ENCODE measurements at places on chromosomes 16 and 17.

GRCh38 chr17:2125013-2125535 is 70.2 kb downstream of the HIC1 start:
- no peak for DNase-seq

- no peak for DNase-seq
These were observed 2.0 kb downstream of the HAS3 start for GRCh38 chr16:69107316-69107962.

DNA sequence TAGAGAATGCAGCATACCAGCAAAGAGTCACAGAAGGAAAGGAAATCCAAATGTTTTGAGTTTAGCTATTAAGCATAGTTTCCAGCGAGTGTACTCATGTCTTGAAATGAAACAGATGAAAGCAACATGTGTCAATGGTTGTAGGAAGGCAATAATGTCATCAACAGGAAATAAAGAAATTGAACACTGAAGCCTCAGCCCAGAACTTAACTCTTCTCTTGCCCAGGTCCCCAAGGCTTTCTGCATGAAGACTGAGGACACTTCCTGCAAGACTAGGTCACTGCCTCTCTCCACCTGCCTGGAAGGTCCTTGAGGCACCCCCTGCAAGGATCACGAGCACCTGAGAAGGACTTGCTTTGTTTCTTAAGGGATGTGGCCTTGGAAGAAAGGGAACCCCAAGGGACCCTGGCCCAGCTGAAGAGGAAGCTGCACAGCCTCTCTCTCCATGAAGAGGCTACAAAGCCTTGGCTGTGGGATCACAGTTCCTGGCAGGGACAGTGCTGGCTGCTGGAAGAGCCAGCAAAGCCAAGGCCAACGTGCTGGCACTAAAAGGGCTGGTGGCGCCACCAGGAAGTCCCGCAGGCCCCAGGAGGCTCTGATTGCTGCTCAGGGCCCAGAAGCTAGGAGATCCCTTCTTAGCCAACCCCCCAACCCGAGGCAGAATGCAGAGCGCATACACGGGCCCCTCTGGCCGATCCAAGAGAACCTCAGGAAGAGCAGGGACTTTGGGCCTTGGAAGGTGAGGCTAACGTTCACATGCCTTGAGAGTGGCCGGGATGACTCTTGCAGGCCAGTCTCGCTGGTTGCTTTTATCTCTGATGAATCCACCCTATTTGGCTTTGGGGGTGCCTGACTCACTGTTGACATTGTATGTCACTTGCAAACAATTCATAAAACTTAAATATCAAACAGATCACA is 23.4 kb upstream of the AXIN2 start:
- no peak for DNase-seq

- DNase-seq: no peak
These were observed 5.7 kb upstream of the PHAF1 start for GRCh38 chr16:67104061-67104460.

DNA sequence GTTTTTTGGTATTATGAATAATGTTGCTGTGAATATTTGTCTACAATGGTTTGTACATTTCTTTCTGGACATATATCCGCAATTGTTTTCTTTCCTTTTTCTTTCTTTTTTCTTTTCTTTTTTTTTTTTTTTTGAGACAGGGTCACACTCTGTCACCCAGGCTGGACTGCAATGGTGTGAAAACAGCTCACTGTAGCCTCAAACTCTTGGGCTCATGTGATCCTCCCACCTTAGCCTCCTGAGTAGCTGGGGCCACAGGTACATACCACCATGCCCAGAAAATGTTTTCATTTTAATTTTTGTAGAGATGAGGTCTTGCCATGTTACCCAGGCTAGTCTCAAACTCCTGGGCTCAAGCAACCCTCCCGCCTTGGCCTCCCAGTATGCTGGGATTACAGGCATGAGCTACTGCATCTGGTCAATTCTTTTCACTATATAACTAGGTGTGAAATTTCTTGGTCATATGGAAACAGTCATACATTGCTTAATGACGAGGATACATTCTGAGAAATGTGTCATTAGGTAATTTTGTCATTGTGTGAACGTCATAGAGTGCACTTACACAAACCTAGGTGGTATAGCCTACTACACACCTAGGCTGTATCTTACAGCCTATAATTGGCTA is 15.2 kb downstream of the IL21R start:
- no peak for DNase-seq

GRCh38 chr16:20849589-20850390 is 43.5 kb downstream of the REXO5 start:
- DNase-seq: peak; percentile 40

- DNase-seq: peak; percentile 36
These were observed 2.0 kb downstream of the NCBP3 start for GRCh38 chr17:3843935-3844516.

DNA sequence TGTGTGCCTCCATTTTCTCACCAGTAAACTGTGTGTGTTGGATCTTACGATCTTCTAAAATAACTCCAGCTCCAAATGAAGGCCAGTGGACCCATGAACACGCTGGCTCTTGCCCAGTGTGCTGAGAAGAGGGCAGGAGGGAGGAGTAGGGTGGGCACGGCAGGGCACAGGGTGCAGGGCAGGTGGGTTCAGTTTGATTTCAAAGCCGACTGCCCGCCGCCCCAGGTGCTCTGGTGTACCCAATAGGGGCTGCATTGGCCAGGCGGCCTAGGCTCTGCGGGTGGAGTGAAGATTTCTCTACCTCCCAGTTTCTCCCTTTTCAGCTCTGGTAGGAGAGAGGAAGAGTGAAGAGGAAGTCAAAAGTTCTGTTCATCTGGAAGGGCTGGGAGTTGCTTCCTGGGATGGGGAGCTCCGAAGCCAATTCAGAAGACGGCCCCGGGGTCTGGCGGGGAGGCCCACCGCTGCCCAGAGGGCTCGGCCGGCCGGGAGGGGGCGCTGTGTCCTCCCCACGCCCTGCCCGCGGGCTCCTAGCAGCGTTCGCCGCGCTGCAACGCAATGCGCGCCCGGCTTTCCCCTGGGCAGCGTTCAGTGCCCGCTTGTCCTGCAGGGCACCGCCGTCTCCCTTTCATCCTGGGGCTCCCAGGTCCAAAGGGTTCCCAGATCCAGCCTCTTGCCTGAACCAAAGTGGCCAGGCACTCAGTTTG is 1.1 kb upstream of the CRHR1 start:
- peak; percentile 56 for DNase-seq

- DNase-seq: no peak
These were observed 78.6 kb upstream of the ZNF469 start for GRCh38 chr16:88303890-88304819.

- no peak for DNase-seq
These were observed 200.8 kb upstream of the KCNJ16 start for GRCh38 chr17:69874175-69874670.

DNA sequence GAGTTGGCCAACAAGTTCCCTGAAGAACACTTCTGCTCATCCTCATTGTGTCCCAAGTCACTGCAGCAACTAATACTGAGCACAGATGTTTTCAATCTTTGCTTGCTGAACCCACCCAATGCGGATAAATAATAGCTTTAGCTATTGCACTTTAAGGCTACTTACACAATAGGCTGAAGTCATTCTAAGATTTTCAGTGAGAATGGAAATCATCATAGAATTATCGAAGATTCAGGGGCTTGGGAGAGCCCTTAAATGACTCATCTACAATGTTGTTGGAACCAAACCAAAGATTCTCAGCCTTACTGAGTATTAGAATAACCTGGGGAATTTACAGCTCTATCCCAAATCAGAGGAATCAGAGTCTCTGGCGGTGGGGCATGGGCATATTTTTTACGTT is 51.2 kb downstream of the SYCE1L start:
- DNase-seq: no peak

- no peak for DNase-seq
These were observed 105.1 kb downstream of the CHD9 start for GRCh38 chr16:53159781-53160436.

- no peak for DNase-seq
These were observed 173.1 kb downstream of the RPTOR start for GRCh38 chr17:80717720-80718083.

- peak; percentile 54 for DNase-seq
These were observed 113.5 kb upstream of the RPL38 start for GRCh38 chr17:74089869-74090464.

GRCh38 chr16:78815713-78816112 is 716.3 kb downstream of the WWOX start:
- no peak for DNase-seq

DNA sequence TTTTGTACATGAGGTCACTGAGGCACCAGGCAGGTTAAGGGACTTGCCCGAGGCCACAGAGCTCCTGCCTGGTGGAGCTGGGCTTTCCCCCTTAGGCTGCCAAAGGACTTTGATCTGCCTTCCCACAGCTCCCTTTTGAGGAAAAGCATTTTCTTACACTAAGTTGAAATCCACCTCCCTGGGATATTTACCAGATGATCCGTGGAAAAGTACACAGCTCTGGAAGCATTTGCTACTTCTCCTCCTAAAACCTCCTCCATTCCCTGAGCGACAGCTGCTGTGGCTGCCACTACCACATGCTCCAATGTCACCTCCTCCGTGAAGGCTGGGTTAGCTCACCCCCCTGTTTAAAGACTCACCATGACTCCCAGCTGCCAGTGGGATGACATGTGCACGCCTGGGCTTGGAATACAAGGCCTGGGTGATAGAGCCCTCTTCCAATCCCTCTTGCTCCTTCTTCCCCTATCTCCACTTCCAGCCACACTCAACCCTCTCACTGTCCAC is 1.2 kb upstream of the MPRIP start:
- no peak for DNase-seq

GRCh38 chr17:13822700-13823099 is 221.0 kb upstream of the HS3ST3A1 start:
- no peak for DNase-seq

GRCh38 chr16:51655249-51655648 is 504.2 kb upstream of the SALL1 start:
- DNase-seq: no peak

- DNase-seq: no peak
These were observed 81.4 kb upstream of the CRHR1 start for GRCh38 chr17:45702666-45703266.
